ENCODE measurements at places on chromosomes 11 and 22.

GRCh38 chr22:30324014-30324730 lies 2.6 kb downstream of the TBC1D10A start:
- DNase-seq: no peak

DNA sequence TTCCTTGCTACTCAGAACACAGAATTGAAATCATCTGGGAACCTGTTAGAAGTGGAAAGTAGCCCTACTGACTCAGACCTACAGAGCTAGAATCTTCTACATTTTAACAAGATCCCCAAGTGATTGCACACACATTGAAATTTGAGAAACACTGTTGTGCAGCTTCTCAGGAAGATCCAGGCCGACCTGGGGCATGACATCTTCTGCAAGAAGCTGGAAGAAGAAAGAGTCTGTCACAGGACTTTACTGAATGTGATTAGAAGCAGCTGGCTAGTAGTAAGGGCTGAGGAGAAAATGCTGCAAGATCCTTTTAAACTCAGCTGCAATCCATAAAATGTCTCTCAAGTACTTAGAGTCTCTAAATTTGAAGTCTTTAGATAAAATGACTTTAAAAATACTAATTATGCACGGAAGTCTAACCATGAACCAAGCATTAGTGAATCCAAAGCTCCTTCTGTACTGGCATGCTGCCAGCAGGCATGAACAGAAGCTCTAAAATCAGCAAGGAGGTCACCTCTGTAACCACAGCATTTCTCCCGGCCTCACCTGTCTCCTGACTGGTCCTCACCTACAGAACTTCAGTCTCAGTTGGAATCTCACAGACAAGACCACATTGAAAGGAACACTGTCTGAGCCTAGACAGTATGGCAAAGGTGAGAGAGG lies 85.0 kb downstream of the SERGEF start:
- no peak for DNase-seq

DNA sequence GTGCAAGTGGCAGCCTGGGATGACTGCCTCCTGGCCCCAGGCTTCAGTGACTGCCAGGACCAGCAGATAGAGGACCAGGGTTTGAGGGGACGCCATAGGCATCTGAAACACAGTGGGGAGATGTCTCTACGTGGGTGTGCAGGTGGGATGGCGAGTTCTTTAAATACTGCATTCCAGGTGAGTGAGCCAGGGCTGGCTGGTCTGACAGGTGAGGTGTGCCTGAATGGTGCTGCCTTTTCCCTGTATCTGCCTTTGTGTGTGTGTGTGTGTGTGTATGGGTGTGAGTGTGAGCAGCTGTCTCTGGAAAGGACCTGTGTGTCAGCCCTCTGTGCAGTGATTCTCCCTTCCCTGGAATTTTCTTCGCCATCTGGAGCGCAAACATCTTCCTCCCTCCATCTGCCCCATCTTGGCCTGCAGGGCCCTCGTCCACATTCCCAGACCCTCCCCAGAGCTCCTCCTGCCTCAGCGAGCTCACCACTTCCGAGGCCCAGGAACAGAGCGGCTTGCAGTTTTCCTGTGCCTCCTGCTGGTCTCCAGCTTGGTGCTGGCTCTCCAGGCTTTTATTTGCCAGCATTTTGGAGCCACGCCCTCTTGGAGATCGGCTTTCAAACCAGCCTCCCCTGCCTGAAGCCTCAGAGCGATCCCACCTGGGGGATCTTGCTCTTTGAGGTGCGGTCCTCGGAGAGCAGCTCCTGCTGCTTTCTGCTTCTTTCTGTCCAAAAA lies at the start of gene GPHA2:
Gene GPHA2 (minus strand): TSS at position 535 of the 723 bp plus-strand sequence. CDS start 433 bp downstream, at position 102.
- no peak for DNase-seq

DNA sequence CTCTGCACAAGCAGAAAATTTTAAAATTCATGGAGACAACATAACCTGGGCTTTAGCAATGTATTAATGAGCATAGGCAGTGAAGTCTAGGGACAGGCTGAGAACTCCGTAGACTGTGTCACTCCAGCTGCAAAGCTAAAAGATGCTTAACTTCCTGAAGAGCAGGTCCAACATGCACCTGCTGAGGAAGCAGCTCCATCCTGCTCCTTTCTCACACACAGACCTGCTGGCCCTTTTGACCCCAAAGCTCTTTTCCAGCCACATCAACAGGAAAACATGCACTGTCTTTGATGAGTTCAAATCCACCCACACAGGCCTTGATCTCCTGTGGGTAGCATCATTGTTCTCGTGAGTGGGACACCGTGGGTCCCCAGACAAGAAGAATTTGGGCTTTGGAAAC lies 36.0 kb downstream of the SYN3 start:
- DNase-seq: no peak

- DNase-seq: no peak
Observed at GRCh38 chr11:109075976-109076375, 346.0 kb upstream of the C11orf87 start.

DNA sequence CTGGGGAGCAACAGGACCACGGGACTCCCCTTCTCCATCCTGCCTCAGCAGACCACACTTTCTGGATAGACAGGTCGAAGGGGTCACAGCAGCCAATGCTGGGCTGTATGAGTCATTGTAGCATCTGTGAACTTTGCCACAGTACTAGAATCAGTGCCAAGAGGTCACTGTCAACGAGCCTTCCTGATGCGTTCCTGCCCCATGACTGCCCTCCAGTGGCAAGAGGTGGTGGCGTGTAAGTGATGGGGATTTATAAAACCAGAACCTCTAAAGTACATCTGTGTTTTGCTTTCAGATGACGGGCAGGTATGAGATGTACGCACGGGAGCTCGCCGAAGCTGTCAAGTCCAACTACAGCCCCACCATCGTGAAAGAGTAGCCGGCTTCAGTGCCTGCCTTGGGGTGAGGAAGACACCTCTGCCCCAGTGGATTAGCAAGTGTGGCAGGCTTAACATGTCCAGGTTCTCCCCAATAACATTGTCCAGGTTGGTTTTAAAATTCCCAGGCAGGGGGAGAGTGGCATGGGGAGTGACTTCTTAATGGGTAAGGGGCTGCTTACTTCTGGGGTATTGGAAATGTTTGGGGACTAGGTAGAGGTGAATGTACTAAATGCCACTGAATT lies 29.4 kb downstream of the GUCD1 start:
- peak; percentile 60 for DNase-seq

DNA sequence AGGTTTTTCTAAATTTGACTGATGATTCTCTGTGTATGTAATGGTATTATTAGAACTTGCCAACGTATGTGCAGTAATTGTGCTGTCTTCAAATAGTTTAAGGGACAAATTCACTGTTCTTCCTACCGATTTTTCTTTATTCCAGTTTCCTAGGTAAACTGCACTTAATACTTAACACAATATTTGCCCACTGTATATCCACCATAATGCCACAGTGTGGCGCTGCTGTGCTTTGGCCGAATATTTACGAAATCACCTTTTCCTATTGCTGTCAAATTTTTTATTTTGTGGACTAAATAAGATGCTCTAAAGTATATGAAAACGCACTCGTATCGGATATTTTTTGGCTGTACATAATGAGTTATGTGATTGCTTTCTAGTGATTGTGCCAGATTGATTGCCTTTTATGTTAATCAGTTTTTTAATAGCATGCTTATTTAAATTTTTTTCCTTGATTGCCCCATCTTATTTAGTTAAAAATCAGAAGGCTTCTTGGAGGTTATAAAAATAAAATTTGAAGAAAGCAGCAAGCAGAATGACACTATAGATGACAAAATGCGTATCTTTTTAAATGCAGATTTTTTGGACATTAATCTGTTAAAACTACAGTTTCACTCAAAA lies 10.5 kb downstream of the AASDHPPT start:
- DNase-seq: peak; percentile 8

GRCh38 chr11:23570828-23571227 lies 710.6 kb upstream of the CCDC179 start:
- DNase-seq: no peak

DNA sequence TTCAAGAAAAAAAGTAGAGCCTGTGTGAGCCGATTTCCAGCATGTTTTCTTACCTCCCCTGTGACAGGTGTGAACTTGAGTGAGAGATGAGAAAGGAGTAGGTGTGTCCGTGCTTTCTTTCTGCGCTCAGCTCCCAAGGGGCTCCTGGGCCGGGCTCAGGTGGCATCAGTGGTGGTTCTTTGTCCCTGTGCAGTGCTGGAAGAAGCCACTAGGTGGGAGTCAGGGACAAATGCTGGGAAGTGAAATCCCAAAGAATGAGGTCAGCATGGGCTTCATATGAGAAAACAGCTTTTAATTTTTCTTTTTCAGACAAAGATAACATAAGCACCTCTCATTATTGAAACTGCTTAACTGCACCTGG lies 57.8 kb downstream of the PPFIBP2 start:
- no peak for DNase-seq

GRCh38 chr11:128289048-128289447 lies 298.3 kb downstream of the ETS1 start:
- no peak for DNase-seq

DNA sequence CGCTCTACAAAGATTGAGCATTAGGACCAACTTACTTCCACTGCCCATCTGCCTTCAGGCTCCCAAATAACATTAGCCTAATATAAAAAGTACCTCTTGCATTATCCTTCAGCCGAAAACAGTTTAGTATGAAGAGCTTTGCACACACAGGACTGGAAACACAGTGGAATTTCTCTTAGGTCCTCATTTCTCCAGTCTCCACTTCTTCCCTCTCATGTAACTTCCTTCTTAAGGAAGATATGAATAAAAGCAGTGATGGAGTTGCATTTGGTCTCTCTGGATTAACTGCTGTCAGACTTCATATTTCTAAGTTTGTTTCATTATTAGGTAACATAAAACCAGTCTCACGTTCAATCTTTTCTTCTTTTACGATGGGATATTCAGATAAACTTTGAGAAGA lies 5.6 kb upstream of the MPEG1 start:
- DNase-seq: no peak

DNA sequence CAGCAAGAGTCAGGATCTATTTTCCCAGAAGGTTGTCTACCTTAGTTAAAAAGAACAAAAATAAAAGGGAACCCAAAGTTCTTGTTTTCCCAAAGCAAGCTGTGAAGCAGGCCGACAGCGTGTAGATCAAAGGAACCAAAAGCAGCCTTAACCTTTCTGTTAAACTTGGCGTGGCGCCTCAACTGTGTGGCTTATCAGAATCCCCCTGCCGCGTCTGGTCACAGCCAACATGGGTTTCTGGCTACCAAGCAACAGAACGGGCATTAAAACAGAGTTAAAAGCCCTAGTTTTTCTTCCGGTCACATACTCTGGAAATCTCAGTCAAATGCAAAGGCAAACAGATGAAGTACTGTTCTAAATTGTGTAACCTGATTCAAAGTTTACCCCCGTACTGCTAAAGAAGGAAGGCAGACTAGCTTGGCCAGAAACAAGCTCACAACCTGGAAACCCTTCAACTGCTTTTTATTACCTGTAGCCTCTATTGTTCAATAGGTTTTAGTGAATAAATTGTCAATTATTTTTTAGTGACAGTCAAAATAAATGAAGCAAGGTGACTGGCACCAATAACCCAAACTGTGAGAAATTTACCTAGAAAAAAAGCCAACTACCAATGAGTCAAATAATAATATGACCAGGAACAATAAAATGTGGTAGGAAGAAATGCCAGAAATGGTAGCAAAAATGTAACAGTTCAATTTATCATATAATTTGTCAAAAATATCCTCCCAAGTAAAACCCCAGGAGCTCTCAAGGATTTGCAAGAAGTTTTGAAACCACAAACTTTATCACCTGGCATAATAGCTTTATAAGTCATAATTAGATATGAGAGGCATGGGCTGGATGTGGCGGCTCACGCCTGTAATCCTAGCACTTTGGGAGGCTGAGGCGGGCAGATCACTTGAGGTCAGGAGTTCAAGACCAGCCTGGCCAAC lies 21.4 kb downstream of the CHKA start:
- no peak for DNase-seq

GRCh38 chr11:59954219-59954847 lies 9.5 kb upstream of the OOSP4A start:
- DNase-seq: no peak

DNA sequence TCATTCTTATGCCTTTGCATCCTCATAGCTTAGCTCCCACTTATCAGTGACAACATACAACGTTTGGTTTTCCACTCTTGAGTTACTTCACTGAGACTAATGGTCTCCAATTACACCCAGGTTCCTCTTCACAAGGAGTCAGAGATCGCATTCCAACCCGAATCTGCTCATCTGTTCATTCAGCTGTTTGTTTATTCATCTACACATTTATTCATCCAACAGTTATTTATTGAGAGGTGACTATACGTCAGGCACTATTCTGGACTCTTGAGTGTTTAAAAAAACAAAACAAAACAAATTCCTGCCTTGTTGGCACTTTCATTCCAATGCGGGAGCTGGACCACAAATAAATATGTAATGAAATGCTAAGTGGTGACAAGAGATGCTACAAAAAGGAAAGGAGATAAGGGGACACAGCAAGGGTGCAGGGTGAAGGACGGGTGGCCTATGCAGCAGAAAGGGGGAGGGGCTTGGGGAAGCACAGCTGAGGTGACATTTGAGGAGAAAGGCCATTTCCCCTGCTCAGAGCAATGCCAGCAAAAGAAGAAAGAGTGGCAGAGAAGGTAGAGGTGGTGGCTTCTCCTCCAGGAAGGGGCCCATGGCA lies 393.8 kb upstream of the SYN3 start:
- no peak for DNase-seq

- no peak for DNase-seq
Observed at GRCh38 chr11:95154514-95154913, 64.9 kb downstream of the ENDOD1 start.

GRCh38 chr11:16587670-16588069 lies 150.8 kb upstream of the C11orf58 start:
- DNase-seq: no peak

DNA sequence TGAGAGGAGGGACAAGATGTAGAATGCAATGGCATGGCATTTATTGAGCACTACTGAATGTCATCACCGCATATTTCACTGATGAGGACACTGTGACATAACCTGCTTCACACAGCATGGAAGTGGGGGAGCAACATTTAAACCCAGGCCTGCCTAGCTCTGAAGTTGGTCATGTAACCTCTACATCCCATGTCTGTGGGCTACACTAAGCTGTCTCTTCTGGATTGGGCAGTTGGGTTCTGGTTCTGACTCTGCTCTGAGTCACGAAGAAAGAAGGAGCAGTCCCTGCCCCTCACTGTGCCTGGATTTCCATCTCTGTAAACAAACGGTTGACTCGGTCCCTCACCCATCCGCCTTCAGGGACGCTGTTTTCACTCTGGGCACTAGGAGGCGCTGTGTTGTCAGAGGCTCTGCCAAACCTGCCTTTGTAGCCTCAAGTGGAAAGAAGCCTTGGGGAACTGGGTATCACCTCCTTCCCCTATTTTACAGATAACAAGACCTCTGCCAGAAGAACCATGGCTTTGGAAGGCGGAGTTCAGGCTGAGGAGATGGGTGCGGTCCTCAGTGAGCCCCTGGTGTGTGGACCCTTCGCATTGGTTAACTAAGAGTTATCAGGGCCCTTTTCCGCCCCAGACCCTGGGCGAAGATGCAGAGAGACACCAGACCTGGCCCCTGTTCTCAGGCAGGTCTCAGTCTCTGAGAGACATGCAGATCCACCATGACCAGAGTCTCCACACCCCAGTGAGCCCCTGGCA lies 12.7 kb upstream of the ARHGEF17 start:
- peak; percentile 40 for DNase-seq

Data from stimulated activated CD8-positive, alpha-beta memory T cell treated with anti-CD3 and anti-CD28 coated beads, Interleukin-7, amount 100 ng/mL, for 4 hours (primary cell).